Femur (tissue), 1 donor: ENCODE measurements at places on chromosomes 6 and 20.

DNA sequence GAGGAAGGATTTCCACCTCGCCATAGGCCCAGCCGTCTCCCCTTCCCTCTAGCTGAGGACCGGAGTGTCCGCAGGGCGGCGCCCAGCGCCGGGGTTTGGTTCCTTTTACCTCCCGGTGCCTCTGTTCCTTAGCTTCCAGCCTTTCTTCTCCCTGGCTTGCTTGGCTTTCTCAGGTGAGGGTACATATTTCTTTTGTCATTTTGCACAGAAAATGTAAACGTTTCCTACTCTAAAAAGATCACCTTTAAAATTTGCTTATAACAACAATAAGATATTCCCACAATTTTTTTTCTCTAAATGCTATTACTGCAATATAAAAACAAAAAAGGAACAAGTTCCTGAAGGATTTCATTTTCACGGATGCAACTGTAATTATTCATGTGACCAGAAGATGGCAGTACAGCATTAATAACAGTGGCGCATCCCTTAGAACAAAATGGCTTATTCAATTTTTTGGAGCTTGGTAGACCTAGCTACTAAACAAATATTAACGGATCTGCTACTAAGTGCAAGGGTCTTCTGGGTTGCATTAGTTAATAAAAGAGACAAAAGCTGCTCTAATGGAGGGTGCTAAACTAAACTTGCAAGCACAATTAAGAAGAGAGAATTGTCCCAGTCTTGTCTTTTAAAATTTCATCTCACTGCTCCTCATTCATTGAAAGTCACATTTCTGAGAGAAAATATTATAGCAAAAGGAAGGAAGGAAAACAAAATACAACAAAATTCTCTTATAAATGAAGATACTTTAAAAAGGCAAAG, 172.9 kb downstream of the ADGRG6 start:
- peak; percentile 32 for DNase-seq

GRCh38 chr20:20856956-20857355, 144.5 kb upstream of the RALGAPA2 start:
- no peak for DNase-seq

DNA sequence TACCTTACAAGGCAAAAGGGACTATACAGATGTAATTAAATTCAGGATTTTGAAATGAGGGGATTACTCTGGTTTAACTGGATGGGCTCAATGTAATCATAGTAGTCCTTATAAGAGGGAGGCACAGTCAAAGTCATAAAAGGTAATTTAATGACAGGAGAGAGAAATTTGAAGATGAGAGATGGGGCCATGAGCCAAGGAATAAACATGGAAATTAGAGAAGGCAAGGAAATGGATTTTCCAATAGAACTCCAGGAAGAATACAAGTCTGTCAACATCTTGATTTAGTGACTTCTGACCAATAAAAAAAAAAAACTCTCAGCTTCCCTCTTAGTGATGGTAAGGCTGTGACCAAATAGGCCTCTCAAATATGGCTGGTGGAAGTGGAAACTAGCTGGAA, 101.9 kb upstream of the BEND3 start:
- DNase-seq, result no peak

DNA sequence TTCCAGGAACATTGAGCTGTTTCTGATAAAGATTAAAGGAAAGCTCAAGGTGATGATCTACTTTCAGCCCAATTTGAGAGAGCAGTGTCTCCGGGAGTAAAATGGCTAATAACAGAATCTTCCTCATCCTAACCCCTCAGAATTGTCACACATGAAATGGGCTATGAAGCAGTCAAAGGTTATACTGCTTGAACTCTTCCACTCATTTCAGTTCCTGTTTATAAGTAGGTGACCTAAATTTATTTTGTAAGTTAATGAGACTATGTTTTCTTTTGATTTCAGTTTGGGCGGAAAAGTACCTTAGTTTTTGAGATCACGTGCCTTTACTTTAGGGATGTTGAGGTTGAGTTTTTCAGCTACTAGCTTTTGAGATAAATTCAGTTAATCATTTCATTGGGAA, 47.2 kb downstream of the QKI start:
- no peak for DNase-seq

GRCh38 chr6:21281366-21281765, 312.2 kb upstream of the SOX4 start:
- DNase-seq, result no peak

- DNase-seq, result no peak
Observed at GRCh38 chr6:157904999-157905398, 76.7 kb upstream of the SYNJ2 start.

GRCh38 chr20:46967646-46968045, 73.0 kb downstream of the EYA2 start:
- no peak for DNase-seq

DNA sequence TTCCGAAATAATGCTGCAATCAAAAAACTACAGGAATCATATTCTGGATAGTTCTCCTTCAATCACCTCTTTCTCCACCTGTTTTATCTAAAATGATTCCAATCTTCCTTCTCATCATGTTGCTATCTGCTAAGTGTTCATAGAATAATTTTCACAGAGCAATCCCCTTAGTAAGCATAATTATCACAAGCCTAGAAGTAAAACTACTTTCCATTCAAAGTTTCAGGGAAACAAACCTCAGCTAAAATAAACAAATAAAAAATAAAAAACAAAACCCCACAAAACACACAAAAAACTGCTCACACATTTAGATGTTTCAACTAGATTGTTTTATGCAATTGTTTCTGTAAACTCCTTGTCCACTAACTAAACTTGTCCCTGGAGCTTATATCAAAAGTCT, 291.2 kb downstream of the PHACTR1 start:
- DNase-seq, result no peak

GRCh38 chr6:6039946-6040509, 33.3 kb upstream of the NRN1 start:
- DNase-seq, result no peak

DNA sequence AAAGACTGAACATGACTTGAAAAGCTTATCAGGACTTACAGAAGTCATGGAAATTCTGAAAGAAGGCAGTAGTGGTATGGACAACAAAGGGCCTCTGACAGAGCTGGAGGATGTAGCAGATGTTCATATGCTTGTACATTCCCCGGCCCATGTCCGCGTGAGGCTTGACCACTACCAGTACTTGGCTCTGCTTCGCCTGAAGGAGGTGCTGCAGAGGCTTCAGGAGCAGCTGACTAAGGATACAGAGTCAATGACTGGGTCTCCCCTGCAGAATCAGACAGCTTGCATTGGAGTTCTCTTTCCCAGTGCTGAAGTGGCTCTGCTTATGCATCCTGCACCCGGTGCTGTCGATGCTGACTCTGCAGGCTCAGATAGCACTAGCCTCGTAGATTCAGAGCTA, 29.2 kb downstream of the TAF11 start:
- no peak for DNase-seq

DNA sequence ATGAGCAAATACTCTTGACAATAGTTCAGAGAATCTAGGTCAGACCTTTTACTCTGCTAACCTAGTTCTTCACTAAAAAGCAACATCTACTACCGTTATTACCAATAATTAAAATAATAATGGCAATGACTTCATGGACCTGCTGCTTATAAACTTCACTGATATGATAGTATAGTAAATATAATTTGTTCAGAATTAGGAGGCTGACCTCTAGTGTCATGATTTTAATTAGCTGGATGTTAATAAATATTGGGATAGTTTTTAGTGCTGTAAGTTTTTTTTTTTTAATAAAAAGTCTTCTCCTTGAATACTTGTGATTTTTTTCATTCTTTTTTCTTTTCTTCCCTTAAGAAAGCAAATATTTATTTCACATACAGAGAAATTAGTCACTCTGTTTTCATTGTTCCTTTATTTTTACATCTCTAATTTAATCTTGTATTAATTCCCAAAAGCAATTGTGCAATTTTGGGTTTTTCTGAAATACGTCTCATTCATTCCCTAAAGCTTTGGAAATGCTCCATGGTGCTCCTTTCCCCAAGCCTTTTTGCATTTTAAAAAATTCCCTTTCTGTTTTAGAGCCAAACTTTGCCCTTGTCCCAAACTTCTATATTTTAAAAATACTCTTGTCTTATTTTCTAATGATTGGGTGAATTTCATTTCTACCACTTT, 46.6 kb upstream of the UST start:
- no peak for DNase-seq

GRCh38 chr6:113846577-113846976, 10.6 kb upstream of the MARCKS start:
- DNase-seq, result no peak

- no peak for DNase-seq
Observed at GRCh38 chr20:25669826-25670422, 26.7 kb downstream of the ZNF337 start.

DNA sequence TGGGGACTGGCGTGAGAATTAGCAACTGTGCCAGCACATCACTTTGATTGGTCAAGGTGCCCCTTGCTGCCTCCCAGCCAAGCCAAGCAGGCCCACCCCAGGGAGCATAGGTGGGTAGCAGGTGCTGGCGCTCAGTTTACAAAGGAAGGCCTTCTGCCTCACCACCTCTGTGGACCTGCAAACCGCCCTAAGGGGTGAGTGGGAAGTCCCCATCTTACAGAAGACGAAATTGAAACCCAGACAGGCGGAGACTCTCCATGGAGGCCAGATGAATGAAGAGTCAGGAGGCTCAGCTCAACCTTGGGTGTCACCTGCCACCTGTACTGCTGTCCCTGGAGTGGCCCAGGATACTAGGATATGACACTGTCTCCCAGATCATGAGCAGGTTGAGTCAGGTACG, 21.5 kb upstream of the MAS1L start:
- no peak for DNase-seq

- no peak for DNase-seq
Observed at GRCh38 chr20:48698507-48699267, 129.1 kb downstream of the PREX1 start.

DNA sequence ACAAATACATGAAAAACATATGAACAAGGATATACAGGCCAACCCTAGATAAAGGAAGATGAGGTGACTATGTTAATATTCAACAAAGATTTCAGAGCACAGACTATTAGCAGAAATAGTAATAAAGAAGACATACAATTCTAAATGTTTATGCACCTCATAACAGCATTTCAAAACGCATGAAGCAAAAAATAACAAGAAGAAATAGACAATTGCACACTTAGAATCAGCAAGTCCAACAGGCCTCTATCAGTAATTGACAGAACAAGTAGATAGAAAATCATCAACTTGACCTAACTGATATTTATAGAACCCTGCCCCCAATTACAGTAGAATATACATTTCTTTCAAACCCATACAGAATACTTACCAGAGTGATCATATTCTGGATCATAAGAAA, 11.4 kb upstream of the DOK5 start:
- no peak for DNase-seq

DNA sequence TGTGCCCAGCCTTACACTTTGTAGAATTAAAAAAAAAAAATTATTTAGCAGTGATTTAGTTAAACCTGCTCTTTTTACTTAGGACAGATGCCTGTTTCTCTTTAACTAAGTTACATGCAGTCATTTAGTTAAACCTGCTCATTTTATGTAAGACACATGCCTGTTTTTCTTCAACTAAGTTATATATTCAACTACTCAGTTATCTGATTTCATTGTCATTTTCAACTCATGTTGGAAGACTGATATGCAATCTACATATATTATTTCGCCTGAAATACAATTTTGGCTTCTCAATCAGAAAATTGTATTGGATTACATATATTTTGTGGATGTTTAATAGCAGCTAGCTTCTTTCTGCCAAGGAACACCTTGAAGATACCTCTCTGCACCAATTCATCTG, 171.1 kb downstream of the COL19A1 start:
- no peak for DNase-seq

- DNase-seq, result no peak
Observed at GRCh38 chr6:87297119-87297518, 25.3 kb upstream of the SMIM8 start.

GRCh38 chr6:14596410-14596809, 478.8 kb downstream of the CD83 start:
- DNase-seq, result no peak

- DNase-seq, result no peak
Observed at GRCh38 chr6:1561355-1561754, 48.4 kb upstream of the FOXC1 start.

GRCh38 chr20:38473367-38473795, 738 bp downstream of the RALGAPB start:
- no peak for DNase-seq

DNA sequence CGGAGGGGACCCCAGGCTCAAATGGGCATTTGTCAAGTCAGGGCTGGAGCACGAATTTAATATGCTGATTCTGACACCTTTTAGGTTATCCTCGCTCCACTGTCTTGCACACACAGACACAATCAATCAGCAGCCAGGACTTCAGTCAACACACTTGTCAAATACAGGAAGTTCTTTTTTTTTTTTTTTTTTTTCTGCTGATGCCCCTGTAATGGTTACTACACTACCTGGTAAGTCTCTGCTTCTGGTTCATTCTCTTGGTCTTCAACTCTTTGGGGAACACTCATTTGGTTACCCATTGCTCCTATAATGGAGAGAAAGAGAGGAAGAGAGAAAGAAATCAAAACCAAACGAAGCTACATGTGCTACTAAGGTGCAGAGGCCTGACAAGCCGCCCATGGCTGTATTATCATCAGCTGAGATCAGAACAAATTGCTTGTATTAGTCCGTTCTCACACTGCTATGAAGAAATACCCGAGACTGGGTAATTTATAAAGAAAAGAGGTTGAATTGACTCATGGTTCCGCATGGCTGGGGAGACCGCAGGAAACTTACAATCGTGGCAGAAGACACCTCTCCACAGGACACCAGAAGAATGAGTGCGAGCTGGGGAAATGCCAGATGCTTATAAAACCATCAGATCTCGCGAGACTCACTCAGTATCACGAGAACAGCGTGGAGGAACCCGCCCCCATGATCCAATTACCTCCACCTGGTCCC, 11.8 kb downstream of the BCAS1 start:
- no peak for DNase-seq

- DNase-seq, result no peak
Observed at GRCh38 chr6:139376604-139377218, 2.3 kb upstream of the CITED2 start.

- no peak for DNase-seq
Observed at GRCh38 chr6:165988757-165989456, 178.7 kb downstream of the TBXT start.

GRCh38 chr6:134007077-134007476, 45.3 kb downstream of the SLC2A12 start:
- DNase-seq, result no peak

GRCh38 chr6:98525860-98526259, 308.5 kb upstream of the POU3F2 start:
- no peak for DNase-seq
